ENCODE measurements at places on chromosomes 11 and 22. TPM values are rescaled to one million over a fixed set of nuclear protein-coding genes. Genes with fewer than 3 reads are reported as not detected.

The OR6T1 gene
- total RNA-seq, result not detected

The RASGRP2 gene
- 0.93 TPM for total RNA-seq

The ABCC8 gene
- total RNA-seq, result 6.1 TPM

The FAM83F gene
- 2.8 TPM for total RNA-seq

The OR51B6 gene
- not detected for total RNA-seq

The FIBIN gene
- 0.44 TPM for total RNA-seq

The OR56A1 gene
- total RNA-seq, result 0.14 TPM

The C22orf42 gene
- not detected for total RNA-seq

The PIH1D2 gene
- 4.5 TPM for total RNA-seq

The TSGA10IP gene
- total RNA-seq, result 2.7 TPM

The UCP2 gene
- total RNA-seq, result 66.4 TPM

The JOSD1 gene
- 51.8 TPM for total RNA-seq

- DNase-seq, result no peak
Observed at GRCh38 chr11:68753300-68753699, 2.0 kb upstream of the TESMIN start.

DNA sequence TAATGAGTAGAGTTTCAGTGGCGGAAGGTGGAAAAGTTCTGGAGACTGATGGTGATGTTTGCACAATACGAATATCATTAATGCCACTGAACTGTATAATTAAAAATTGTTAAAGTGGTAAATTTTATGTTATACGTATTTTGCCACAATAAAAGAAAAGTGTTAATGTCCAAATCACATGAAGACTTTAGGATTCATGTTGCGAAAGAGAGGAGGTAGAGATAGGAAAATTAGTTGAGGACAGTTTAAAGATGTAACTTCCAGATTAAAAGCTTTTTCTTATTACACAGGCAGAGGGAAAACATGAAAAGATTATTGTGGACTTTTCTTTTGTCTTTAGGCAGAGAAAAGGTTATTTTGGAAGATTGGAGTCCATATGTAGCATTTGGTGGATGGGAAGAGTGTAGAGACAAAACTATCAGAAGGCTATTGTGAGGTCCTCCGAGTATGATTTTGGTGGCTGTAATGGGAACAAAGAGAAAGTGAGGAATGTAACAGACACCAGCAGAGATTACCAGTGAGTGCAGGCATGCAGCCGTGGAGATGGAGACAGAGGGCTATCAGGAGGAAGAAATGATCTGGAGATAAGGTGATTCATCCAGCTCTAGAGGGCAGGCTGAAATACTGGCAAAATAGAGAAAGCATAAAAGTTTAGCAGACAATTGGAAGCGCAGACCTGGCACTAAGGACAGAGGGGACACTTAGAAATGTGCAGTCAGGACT lies 12.5 kb downstream of the VPS26B start:
- DNase-seq, result no peak

DNA sequence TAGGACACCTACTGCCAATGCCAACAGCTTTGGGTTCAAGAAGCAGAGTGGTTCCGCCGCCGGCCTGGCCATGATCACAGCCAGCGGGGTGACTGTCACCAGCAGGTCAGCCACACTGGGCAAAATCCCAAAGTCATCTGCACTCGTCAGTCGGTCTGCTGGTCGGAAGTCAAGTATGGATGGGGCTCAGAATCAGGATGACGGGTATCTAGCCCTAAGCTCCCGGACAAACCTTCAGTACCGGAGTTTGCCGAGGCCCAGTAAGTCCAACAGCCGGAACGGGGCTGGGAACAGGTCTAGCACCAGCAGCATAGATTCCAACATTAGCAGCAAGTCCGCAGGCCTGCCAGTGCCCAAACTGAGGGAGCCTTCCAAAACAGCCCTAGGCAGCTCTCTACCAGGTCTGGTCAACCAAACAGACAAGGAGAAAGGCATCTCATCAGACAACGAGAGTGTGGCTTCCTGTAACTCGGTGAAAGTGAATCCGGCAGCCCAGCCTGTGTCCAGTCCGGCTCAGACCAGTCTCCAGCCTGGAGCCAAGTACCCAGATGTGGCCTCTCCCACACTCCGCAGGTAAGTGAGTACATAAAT lies 115.1 kb downstream of the DBX1 start:
- DNase-seq, result no peak

GRCh38 chr11:127965939-127966668 lies 621.3 kb downstream of the ETS1 start:
- no peak for DNase-seq

GRCh38 chr22:45971408-45972028 lies 5.4 kb downstream of the WNT7B start:
- DNase-seq, result no peak

DNA sequence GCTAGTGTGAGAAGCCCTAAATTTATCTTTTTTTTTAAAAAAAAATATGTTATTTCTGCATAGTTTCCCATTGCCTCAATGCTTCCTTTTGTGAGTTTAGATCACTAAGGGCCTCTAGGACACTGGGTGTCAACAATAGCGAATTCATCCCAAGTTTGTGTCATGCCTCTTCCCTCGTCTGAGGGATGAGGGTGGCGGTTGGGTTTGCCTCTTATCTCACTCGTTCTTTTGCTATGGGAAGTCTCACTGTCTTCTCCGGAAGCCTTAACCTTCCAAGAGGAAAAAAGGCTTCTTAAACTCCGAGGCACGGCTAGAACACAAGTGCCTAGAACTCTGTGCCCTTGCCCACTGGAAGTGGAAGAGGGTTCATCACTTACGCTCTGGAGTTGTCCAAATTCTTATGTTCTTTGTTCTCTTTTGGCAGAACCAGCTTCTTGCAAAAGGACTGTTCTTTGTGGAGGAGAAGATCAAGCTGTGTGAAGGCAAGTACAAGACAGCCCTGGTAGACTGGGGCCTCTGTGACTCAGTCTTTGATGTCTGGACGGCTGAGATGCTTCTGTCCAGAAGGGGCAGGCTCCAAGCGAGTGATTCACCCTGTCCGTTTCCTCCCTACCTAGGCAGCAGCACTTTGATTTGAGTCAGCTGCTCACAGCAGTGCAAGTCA lies 78.5 kb downstream of the TRAF6 start:
- DNase-seq, result no peak

DNA sequence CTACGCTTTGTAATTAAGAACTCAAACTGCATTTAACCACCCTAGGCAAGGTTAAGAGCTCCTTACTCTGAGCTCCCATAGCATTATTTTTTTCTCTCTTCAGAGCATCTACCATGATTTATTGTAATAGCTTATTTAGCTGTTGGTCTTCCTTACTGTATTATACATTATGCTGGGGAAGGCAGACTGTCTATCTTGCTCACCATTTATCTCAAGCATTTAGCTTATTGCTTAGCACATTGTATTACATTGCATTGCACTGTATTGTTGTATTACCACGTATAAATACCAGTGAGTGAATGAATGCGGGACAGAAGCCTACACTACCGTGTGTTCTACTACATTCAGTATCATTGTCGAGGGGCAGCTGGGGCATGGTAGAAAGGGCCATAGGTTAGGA lies 324.3 kb downstream of the OPCML start:
- no peak for DNase-seq

DNA sequence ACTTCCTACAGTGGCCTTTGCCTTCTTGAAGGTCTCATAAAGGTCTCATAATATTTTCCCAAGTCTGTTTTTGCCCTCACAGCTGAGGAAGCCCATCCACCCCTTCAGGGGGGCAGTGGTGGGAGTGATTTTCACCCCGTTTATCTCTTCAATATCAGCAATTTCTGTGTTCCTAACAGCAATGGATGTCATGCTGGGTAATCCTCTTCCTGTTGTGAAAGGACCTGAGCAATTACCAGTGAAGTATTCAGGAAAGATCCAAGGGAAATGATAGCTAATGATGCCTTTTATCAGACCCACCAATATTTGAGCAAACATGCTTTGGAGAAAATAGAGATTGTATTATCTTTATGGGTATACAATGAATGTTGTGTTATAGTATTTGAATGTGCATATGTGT lies 226.9 kb downstream of the INSC start:
- no peak for DNase-seq

GRCh38 chr22:38314933-38315822 lies 2.1 kb downstream of the CSNK1E start:
- DNase-seq, result no peak

GRCh38 chr11:57513911-57514537 lies 1.5 kb downstream of the SLC43A1 start:
- DNase-seq, result peak; percentile 21

DNA sequence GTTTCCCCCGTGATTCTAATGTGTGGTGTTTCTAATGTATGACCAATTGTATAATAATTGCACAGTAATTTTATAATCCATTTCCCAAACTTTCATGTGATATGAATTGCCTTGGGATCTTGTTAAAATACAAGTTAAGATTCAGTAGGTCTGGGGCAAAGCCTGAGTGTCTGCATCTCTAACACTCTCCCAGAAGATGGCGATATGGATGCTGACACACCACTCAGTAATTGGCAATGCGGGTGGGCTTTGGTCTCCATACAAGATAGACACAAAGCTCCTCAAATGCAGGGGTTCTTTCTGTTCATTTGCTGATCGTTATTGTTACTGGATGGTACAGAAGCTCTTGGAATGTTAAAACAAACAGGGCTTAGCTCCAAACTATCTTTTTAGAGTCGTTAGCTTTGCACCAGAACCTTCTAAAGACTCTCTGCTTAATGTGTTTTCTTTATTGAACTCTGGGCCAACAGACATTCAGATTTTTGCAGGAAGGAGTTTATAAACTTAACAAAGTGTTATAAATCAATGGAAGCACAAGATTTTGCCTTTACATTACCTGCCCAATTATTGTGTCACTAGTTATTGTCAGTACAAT lies 45.4 kb upstream of the ANO3 start:
- peak; percentile 25 for DNase-seq

DNA sequence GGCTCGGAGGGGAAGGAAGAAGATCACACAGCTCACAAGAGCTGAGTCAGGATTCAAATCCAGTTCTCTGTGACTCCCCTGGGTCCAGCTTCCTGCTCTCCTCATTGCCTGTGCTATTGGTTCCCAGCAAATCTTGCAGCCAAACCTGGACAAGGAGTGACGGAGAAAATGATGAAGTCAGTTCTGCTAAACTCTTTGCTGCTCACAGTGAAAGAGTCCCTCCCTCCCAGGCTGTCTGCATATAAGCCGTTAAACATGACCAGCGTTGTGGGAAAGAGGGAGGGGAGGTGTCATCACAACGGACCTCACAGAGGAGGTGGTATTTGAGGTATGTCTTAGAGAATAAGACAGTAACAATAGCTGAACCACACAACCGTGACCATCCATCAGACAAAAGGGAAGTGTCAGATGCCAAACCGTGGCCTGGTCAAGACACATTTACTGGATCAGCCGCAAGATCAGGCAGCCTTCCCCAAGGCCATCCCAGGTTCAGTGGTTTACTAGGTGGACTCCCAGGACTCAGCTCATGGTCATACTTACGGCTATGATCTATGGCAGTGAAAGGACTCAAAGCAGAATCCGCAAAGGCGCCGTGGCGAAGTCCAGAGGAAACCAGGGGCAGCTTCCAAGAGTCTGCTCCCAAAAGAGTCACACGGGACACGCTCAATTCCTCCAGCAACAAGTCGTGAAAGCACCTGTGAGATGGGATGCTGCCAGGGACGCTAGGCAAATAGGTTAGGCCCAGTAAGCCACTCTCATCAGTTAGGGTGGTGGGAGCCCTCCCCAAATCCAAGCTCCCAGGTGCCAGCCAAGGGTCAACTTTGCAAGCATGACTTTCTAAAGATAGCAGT lies 2.8 kb upstream of the CYTH4 start:
- no peak for DNase-seq

DNA sequence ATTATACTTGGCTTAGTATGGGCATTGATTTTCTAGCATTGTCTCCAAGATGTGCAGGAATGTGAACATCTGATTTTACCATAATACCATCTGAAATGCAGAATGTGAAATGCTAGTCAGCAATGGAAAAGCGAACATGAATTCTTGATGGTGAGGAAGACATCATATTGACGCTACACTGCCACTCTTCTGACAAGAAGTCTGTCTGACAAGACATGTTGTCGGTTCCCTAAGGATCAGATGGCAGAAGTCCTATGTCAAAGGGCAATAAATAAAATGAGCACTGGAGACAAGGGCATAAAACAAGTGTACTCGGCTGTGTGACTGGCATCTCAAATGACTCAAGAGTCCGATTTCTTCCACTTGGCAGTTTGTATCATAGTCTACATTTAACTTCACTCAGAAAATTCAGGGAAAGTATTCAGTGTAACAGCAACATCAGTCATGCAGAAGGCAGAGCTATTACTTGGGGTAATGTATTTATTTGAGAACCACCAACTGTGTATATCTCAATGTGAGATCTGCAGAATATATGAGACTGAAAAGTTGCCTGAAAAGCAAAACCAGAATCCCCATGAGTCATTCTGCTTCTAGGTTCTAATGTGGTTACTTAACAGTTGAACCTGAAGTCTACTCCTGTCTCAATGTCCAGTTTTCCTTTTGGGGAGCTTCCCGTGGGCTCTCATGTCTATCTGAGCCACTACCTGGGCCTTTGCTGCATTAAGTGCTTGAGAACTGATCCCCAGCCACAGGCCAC lies 51.5 kb downstream of the SLC17A6 start:
- DNase-seq, result no peak

DNA sequence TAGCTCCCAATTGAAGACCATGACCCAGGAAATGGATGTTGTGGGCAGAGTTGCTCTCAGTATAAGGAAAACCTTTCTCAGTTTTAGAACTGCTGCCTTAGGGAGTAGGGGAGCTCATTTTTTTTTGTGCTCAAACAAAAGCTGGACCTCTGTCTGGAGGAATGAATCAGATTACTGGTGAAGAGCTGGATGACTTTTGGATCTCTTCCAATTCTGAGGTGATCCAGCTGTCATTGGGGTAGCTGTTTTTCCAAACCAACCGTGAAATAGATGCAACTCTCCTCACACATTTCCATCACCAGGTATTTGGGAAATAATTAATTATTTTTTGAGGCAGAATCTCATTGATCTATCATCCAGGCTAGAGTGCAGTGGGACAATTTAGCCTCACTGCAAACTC lies 251.3 kb upstream of the PLET1 start:
- no peak for DNase-seq

- no peak for DNase-seq
Observed at GRCh38 chr22:40478338-40479125, 108.1 kb downstream of the SGSM3 start.

- DNase-seq, result no peak
Observed at GRCh38 chr22:37233751-37234631, 10.1 kb downstream of the RAC2 start.

Data from neural crest cell (in vitro differentiated cells).